Stimulated activated CD8-positive, alpha-beta memory T cell treated with anti-CD3 and anti-CD28 coated beads, Interleukin-4, amount 100 ng/mL, for 48 hours (primary cell): ENCODE measurements at places on chromosomes 7 and 10.

DNA sequence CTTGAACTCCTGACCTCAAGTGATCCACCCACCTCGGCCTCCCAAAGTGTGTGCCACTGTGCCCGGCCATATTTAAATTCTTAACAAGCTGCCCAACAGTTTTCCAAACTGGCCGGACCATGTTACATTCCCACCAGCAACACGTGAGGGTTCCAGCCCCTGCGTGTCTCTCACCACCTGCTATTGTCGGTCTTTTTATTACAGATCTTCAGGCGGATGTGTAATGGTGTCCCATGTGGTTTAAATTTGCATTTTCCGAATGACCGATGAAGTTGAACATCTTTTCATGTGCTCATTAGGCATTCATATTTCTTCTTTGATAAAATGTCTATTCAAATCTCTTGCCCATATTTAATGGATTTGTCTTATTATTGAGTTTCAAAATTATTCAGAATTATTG is 11.5 kb downstream of the ELFN1 start:
- no peak for DNase-seq

GRCh38 chr7:4028221-4028620 is 653.9 kb upstream of the FOXK1 start:
- no peak for DNase-seq

DNA sequence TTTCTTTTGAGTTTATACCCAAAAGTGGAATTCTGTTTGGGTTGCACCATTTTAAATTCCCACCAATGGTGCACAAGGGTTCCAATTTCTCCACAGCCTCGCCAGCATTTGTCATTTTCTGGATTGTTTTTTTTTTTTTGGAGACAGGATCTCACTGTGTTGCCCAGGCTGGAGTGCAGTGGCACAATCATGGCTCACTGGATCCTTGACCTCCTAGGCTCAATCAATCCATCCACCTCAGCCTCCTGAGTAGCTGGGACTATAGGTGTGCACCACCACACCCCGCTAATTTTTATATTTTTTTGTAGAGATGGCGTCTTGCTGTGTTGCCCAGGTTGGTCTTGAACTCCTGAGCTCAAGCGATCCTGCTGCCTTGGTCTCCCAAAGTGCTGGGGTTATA is 46.6 kb downstream of the CUX1 start:
- DNase-seq: no peak

GRCh38 chr7:75611557-75612178 is 119.5 kb downstream of the SPDYE5 start:
- no peak for DNase-seq

- DNase-seq: no peak
Observed at GRCh38 chr7:67523713-67524112, 527.1 kb downstream of the TYW1 start.

DNA sequence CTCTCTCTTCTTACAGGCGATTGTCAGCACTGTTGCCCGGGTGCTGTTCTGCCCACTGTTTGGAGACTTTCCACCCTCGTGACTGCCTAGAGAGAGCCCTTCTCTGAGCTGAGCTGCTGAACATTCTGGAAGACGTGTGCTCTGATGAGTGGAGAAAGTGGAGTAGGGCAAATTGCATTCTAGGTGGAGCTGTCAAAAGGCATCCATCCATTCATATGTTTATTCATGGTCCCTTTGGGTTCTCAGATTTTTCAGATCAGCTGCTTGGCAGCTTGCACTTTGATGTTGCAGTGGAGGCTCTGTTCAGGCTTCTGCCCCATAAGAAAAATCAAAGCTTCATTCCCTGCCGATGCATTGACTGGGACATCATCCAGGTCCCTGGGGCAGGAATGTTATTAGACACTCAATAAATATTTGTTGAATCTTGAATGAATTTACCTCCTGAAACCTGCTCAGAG is 120.7 kb upstream of the EEPD1 start:
- DNase-seq: no peak
